ENCODE measurements at places on chromosomes 7 and 10. TPM values are rescaled to one million over a fixed set of nuclear protein-coding genes. Genes with fewer than 3 reads are reported as not detected.

The VWDE gene
- 1.6 TPM for total RNA-seq

The GIMAP8 gene
- 9.4 TPM for total RNA-seq

The PNLIPRP3 gene
- total RNA-seq: not detected

The KCNH2 gene
- total RNA-seq: 0.49 TPM

The IGFBP3 gene
- 1.3 TPM for total RNA-seq

The TLX1 gene
- not detected for total RNA-seq

The ZNF853 gene
- total RNA-seq: 0.42 TPM

The CFTR gene
- not detected for total RNA-seq

The CYP2E1 gene
- 0.52 TPM for total RNA-seq

The ADIRF gene
- total RNA-seq: not detected

The TAC1 gene
- total RNA-seq: 0.31 TPM

The ACSL5 gene
- 50.7 TPM for total RNA-seq

The IL2RA gene
- 1,254 TPM for total RNA-seq

The RASSF4 gene
- 1.3 TPM for total RNA-seq

The PLXNA4 gene
- total RNA-seq: 0.15 TPM

The GIGYF1 gene
- 49.1 TPM for total RNA-seq

The AKR1D1 gene
- not detected for total RNA-seq

The HOXA7 gene
- not detected for total RNA-seq

The OPN1SW gene
- not detected for total RNA-seq

The KCND2 gene
- total RNA-seq: not detected

The CUTC gene
- 42.2 TPM for total RNA-seq

The KIF11 gene
- total RNA-seq: 38.7 TPM

The EIF3A gene
- 183 TPM for total RNA-seq

The CALHM2 gene
- total RNA-seq: 18.6 TPM

All from activated T-helper 1 cell treated with anti-CD3 and anti-CD28 coated beads, Interleukin-12 subunit alpha, Interleukin-12 subunit beta, Interleukin-2, Interleukin-4 antibody, amounts not matched to agents 30 ng/mL and 10 ng/mL and 1 ng/mL, durations not matched to agents 14 hours and 24 hours and 36 hours (primary cell).